ENCODE measurements at places on chromosomes 1 and 21.

- no peak for DNase-seq
Observed at GRCh38 chr1:7315316-7315715, 455.8 kb upstream of the VAMP3 start.

GRCh38 chr1:118326960-118327629 lies 142.1 kb upstream of the SPAG17 start:
- no peak for DNase-seq

GRCh38 chr1:37631036-37631435 lies 3.7 kb downstream of the RSPO1 start:
- no peak for DNase-seq

- no peak for DNase-seq
Observed at GRCh38 chr21:16842696-16843035, 670.2 kb upstream of the CXADR start.

GRCh38 chr1:94883691-94884090 lies 43.2 kb downstream of the CNN3 start:
- peak; percentile 6 for DNase-seq

- DNase-seq = no peak
Observed at GRCh38 chr1:163046071-163046470, 23.1 kb upstream of the RGS4 start.

DNA sequence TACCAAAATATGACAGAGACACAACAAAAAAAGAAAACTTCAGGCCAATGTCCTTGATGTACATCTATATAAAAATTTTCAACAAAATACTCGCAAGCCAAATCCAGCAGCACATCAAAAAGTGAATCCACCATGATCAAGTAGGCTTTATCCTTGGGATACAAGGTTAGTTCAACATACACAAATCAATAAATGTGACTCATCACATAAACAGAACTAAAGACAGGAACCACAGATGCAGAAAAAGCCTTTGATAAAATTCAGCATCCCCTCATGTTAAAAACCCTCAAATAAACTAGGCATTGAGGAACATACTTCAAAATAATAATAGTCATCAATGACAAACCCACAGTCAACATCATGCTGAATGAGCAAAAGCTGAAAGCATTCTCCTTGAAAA lies 101.5 kb downstream of the NME7 start:
- DNase-seq = no peak

DNA sequence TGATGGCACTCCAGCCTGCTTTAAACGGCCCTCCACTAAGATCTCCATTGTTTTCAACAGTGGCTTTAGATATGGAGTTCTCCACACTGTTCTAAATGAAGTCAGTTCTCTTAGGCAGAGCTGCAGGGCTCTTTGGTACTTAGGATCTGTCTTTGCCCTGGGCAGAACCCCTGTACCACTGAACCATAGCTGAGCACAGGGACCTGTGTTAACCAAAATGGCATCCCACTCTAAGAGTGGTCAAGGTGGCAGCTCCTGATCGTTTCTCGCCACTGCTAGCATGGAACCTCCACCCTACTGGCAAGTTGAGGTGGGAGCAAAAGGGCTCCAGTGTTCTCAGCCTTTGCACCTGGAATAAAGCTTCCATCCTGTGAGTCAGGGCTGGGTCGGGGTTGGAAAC lies 186.7 kb downstream of the TM2D1 start:
- no peak for DNase-seq

Measured in CD4-positive, alpha-beta T cell treated with Interleukin-6 at 100 ng/mL for 8 hours (primary cell).